Adrenal gland (tissue), 19 donors: ENCODE measurements at places on chromosomes 13 and 19.

DNA sequence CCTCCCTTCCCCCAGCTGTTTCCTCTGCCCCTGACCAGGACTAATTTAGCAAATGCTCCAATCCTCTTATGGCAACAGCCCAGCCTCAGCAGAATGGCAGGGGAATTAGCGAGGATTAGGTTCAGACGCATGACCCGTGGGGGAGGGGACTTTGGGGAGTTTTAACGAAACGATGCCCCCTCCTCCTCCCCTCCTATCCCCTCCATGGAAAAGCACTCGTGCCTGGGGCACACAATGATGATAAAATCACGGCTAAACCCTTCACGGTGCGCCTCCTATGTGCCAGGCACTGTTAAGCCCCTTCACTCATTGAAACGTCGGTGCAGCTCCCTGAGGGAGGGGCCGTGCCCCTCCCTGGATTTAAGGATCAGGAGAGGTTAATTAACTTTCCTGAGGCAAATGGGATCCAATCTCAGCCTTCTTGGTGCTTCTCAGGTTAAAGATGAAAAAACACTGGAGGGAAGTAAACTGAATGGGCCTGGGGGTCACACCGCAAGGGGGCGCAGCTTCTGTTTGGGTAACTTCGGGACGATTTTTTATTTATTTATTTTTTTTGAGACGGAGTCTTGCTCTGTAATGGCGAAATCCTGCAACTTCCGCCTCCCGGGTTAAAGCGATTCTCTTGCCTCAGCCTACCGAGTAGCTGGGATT, 10.1 kb upstream of the TPRX2 start:
- DNase-seq: peak; percentile 17

- DNase-seq: no peak
Measured at GRCh38 chr13:109945206-109945960, 159.0 kb upstream of the IRS2 start.

GRCh38 chr13:75447493-75447892, 34.5 kb downstream of the TBC1D4 start:
- DNase-seq: no peak

DNA sequence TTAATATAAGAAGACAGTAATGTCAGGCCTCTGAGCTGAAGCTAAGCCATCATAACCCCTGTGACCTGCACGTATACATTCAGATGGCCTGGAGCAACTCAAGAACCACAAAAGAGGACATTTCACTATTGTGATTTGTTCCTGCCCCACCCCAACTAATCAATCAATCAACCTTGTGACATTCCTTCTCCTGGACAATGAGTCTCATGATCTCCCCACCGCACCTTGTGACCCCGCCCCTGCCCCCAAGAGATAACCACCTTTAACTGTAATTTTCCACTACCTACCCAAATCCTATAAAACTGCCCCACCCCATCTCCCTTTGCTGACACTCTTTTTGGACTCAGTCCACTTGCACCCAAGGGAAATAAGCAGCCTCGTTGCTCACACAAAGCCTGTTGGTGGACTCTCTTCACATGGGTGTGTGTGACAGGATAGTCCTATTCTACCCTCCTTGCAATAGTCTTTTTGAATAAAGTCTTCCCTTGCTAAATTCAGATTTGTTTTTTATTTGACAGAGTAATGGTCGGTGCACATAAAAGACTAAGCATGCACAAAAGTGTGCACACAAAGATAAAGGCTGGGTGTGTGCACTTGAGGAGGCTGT, 14.0 kb downstream of the CD70 start:
- DNase-seq: no peak

GRCh38 chr19:30703645-30704044, 331.5 kb downstream of the ZNF536 start:
- no peak for DNase-seq

GRCh38 chr19:843836-844545, 3.2 kb downstream of the PRTN3 start:
- DNase-seq: no peak

DNA sequence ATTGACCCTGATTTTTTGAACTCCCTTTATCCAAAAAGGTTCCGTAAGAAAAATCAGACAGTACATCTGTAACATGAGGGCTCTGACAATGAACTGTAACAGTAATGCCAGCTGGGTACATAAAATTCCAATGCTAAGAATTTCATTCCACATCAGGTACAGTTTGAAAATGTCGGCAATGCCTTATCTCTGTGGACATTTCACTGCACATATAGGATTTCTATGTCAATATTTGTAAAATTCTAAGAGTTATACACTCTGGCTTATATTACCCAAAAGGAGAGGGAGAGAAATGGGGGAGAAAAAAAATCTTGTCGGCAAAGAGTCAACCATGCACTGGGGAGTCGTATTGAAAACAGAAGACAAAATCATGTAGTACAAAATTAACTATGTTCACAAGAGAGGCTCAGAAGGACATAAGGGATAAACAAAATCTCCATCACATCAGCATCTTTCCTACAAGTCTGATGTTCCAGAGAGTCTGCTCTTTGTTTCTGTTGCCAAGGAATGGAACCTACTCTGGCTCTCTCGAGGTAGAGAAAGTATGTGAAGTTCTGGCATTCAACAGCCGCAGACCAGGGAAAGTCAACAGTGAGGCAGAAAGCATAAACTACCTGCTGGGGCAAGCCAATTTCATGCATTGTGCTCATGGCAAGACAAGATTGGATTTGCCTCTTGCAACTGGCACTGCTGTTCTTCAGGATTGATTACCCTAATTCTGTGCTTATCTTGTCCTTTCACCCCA, 72.4 kb downstream of the STARD13 start:
- peak; percentile 44 for DNase-seq

- no peak for DNase-seq
Measured at GRCh38 chr19:13337181-13337580, 169.1 kb downstream of the CACNA1A start.

GRCh38 chr13:36086117-36086516, 45.1 kb downstream of the DCLK1 start:
- DNase-seq: no peak

GRCh38 chr13:62779161-62779560, 1363.5 kb upstream of the PCDH20 start:
- DNase-seq: no peak

DNA sequence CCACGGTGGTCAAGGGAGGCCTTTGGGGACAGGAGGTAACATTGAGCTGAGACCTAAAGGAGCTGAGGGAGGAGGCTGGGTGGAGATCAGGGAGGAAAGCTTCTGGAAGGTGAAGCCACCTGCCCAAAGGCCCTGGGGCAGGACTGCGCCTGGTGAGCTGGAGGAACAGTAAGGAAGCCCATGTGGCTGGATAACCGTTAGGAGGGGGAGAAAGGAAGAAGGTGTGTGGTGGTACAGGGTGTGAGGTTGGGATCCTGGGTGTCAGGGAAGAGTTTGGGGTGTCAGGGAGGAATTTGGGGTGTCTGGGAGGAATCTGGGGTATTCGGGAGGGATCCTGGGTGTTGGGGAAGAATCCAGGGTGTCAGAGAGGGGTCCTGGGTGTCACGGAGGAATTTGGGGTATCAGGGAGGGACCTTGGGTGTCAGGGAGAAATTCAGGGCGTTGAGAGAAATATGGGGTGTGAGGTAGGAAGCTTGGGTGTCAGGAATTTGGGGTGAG, 695 bp downstream of the TICAM1 start:
- no peak for DNase-seq

- DNase-seq: no peak
Measured at GRCh38 chr13:111292710-111293485, 27.5 kb upstream of the TEX29 start.

- DNase-seq: no peak
Measured at GRCh38 chr19:57321751-57322150, 1.5 kb downstream of the ZNF543 start.

GRCh38 chr13:84865783-84866221, 933.4 kb downstream of the SLITRK6 start:
- DNase-seq: no peak

DNA sequence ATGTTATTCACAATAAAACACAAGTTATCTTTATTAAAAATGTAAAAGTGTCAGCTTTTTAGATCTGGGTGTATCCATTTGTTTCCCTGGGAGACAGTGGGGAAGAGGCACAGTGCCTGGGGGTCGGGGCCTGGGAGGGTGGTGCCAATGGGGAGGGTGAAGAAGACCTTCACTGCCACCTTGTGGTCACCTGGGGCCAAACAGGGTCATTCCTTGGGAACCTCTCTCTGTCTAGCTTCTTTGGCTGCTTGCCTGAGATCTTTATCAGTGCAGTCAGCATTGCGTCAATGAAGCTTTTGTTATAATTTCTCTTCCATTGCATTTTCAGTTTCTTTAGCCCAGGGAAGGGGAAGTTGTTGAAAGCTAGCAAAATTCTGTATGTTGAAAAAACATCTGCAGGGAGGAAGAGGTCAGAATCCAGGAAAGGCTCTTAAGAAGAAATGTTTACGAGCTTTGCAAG, 39.1 kb downstream of the PCDH8 start:
- peak; percentile 87 for DNase-seq
